ENCODE measurements at places on chromosomes 2 and 18.
A peak's percentile ranks its signal among the peaks of the same experiment; 100 is the strongest.

- DNase-seq: peak; percentile 44
Observed at GRCh38 chr2:156892467-156893281, 364.8 kb upstream of the GALNT5 start.

DNA sequence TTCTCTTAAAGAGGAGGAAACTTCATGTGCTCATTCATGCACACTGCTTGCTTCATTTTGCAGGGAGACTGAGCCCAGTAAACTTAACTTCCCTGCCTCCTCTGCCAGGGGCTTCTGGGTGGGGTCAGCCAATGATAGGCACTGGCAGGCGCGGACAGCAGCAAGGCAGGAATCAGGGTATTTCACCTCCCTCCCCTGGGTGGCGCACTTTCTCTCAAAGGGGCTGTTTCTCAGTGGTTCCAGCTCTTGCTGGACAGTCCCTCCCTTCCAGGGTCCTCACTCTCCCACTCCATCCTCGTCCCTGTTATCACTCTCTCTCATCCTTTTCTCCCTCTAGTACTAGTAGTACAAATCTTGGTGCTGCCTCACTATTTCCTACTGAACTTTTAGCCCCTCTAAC is 320.5 kb upstream of the ZNF521 start:
- DNase-seq: no peak

DNA sequence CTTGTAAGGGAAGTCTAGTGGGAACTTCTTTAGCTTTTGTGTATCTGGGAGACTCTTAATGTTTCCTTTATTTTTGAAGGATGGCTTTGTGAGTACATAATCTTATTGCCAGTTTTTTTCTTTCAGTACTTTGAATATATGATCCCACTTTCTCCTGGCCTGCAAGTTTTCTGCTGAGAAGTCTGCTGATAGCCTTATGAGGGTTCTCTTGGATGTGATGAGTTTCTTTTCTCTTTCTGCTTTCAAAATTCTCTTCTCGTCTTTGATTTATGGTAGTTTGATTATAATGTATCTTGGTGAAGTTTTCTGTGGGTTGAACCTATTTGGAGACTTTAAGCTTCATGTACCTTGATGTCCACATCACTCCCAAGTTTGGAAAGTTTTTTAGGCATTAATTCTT is 28.1 kb downstream of the COLEC11 start:
- DNase-seq: no peak

DNA sequence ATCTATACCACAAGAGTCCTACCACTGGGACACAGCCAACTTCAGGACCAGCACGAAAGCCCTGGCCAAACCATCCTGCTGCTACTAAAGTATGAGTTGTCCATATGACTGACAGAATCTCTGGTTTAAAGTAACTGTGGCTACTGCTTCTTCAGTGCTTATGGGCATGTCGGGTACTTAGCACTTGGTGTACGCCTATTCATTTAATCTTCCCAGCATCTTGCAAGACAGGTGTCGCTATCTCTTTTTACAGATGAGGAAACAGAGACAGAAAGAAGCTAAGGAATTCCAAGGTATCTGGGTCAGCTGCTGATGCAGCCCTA is 203.4 kb upstream of the ID2 start:
- no peak for DNase-seq

- no peak for DNase-seq
Observed at GRCh38 chr18:78984941-78985784, 5.5 kb downstream of the SALL3 start.

GRCh38 chr2:107108556-107108955 is 222.6 kb upstream of the ST6GAL2 start:
- DNase-seq: no peak

DNA sequence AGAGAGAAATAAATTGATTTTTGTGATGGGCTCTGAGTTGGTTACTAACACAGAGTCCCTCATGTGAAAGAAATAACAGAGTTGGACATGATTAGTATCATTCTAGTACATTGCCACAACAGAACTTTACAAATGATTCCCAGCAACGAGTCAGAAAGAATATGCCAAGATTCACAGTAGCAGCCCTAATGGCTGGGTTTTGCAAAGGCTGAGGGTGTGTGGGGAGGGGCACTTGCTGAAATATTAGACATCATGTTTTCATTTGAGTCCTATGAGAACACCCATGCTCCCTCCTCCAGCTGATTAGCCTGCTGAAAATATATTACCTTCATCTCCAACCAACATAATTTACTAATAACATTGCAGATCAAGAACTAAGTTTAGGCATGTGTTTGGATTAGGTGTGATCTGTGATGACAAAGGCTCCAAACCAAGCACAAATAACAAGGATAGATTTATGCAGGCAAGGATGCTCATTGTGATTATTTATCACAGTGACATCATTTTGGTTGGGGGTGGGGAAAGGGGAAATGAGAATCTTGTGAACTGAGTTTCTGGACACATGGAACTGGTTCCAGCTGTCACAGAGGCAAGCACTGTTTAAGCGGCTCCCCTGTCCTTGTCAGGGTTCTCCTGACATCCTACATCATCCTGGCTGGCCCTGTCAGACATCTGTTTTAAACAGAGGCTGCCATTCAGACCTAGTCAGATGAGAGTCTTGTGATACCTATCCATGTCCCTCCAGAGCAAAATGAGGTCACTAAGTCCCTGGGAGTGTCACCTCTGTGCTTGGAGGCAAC is 205.8 kb upstream of the NCKAP5 start:
- no peak for DNase-seq

DNA sequence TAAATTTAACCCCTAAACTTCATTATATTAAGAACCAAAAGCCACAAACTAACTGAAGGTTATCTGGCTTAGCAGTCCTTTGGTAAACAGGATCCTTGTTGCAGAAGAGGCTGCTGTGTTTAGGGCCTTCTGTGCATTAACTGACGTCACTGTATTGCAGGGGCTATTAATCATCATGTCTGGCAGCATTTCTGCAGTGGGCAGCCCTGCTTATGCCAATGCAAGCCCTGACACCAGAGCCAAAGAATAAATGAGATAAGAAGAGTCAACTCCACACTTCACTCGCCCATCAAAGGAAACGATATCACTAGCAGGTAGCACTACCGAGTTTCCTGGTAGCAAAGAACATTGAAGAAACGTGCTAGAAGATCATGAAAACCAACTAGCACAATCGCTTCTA is 110.6 kb downstream of the PLEKHM3 start:
- no peak for DNase-seq

DNA sequence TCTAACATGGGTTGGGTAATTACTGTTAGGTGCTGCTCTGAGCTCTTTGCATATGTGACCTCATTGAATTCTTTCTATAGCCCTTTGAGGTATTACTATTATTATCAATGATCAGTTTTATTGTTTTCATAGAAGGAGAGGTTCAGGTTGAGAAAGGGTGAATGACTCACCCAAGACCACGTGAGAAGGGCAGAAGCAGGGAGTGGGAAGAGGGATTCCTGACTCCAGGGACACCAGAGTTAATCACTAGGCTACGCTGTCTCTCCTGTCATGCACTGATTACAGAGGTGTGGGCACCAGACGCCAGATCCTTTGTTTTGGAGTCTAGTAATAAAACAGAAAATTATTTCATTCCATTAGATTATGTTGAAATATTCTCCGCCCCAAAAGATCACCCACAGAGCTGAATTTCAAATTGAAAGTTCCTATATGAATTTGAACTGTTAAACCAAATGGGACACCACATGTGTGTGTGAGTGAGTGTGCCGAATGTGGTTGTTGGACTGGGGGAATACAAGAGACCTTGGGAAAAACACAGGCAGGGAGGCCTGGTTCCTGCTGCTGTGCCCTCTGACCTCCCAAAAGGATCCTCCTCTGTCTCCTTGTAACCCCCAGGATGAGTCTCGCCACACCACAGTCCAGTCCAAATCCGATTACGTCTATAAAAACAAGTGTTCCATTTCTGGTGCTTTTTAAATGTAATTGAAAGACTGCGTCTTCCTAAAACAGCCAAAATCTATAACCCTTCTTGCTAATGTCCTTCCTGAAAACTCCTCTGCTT is 215.4 kb downstream of the ZNF521 start:
- DNase-seq: no peak

- DNase-seq: no peak
Observed at GRCh38 chr2:203565076-203565475, 30.0 kb upstream of the RAPH1 start.

DNA sequence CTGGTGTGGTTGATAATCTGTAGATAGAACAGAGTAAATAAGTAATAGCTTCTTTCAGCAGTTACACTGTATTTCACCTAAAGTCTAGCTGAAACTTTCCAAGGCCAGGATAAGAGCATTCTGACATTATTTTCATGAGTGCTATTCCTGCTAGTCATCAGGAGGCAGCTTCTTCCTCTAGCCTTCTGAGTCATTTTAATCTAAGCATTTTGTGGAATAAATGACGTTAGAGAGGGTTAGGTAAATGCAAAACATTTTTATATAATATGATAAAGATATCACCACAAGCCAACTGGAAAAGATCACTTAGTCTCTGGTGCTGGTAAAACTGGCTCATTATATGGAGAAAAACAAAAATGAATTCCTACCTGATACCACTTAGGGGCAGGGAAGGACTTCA is 138.5 kb downstream of the MEP1B start:
- no peak for DNase-seq

DNA sequence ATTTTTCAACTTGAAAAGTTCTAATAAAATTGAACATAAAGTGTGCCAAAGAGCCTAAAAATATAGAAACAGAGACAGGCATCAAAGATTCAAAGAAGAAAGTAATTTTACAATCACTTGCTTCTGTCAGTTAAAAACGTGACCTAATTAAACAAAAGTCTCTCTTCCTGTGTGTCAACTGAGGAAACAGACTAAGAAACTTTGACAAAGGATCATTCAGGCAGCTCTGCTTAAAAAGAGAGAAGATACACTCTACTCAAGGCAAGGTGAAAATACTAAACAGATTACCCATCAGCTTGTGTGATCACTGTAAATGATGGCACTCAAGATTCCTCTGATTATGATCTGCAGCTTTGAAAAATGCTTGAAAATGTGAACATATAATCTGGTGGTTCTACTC is 47.8 kb downstream of the DYM start:
- DNase-seq: no peak

- DNase-seq: no peak
Observed at GRCh38 chr2:222268311-222268990, 30.3 kb downstream of the PAX3 start.

DNA sequence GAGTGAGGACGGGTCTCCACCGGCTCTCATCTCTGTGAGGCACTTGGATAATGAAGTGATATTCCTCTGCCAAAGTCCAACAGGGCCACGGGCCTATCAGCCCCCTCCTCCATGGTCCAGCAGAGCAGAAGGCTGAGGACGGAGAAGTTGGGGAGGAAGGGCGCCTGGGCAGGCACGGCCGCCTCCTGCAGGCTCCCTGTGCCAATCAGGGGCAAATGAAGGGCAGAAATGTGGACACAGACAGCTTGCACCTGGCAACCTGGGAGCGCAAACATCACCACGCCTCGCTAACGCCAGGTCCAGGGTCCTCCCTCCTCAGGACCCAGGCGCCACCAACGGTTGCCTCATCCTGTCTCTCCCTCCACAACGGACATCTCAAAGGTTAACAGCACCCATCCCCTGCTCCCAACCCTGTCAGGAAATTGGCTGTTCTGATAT is 24.3 kb downstream of the SMAD7 start:
- DNase-seq: no peak

DNA sequence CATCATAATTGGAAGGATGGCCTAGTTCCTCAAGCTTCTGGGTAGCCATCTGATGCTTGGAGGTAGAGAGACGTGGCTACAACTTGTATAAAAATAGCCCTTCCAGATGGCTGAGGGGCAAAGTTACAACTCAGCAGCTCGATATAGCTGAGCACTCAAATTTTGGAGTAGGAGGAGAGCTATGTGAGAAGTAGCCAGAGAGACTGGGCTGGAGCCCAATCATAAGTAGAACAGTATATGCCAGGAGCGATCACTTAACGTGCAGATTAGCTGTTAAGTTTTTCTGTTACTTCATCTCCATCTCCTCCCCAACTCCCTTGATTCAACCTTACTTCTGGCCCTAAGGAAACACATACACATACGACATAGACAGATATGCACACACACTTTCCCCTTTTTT is 28.8 kb downstream of the CNRIP1 start:
- DNase-seq: no peak

DNA sequence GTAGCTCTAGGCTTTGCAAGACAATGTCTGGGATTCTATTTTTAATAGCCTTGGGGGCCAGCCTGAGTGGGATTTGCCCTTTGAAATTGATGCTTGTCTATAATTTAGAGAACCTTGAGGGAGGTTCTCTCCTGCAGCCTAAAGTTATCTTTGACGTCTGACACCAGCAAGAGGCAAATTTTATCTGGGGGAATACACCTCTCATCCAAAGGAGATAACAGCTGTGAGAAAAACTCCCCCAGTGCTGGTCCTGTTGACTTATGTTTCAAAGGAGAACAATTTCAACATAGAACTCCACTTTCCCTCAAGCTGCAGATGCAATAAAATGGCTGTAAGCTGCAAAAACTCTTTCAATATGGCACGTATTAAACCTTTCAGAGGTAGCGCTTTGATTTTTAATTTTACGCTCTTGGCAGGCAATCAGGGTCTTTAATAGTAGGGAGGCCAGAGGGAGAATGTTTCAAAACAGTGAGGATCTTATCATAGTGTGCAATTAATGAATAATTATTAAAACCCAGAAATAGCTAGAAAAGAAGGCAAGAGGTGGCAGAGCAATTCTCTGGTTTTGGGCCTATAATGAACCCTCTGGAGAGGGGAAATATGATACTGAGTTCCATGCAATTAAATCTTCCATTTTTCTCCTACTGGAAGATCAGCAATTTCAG is 62.4 kb downstream of the LYPD1 start:
- DNase-seq: no peak

GRCh38 chr2:6917761-6918421 is 679 bp downstream of the RNF144A start:
- DNase-seq: no peak

- no peak for DNase-seq
Observed at GRCh38 chr2:38159191-38159590, 83.2 kb upstream of the CYP1B1 start.

DNA sequence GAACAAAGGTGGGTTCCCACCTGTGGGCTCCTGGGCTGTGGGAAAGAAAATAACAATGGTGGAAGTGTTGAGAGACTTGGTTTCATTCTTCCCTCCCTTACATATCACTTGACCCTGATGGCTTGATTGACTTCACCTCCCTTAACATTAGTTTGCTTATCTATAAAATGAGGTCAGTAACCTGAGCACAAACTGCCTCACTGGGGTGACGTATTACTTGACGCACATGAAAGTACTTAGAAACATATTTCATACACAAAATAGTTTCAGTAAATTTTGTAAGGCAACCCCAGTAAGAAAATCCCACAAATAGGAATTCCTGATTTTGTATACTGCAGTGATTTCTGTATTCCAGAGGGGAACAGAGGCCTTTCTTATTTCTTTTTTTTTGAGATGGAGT is 29.4 kb upstream of the LPIN2 start:
- DNase-seq: no peak

- no peak for DNase-seq
Observed at GRCh38 chr2:62032096-62032495, 126.6 kb downstream of the COMMD1 start.

- DNase-seq: no peak
Observed at GRCh38 chr2:68250196-68250595, 2.1 kb downstream of the PPP3R1 start.

GRCh38 chr2:157572725-157573124 is 55.9 kb downstream of the ACVR1C start:
- DNase-seq: no peak
